Kidney epithelial cell (primary cell): ENCODE measurements at places on chromosomes 5 and 9. TPM values are rescaled to one million over a fixed set of nuclear protein-coding genes. Genes with fewer than 3 reads are reported as not detected.

DNA sequence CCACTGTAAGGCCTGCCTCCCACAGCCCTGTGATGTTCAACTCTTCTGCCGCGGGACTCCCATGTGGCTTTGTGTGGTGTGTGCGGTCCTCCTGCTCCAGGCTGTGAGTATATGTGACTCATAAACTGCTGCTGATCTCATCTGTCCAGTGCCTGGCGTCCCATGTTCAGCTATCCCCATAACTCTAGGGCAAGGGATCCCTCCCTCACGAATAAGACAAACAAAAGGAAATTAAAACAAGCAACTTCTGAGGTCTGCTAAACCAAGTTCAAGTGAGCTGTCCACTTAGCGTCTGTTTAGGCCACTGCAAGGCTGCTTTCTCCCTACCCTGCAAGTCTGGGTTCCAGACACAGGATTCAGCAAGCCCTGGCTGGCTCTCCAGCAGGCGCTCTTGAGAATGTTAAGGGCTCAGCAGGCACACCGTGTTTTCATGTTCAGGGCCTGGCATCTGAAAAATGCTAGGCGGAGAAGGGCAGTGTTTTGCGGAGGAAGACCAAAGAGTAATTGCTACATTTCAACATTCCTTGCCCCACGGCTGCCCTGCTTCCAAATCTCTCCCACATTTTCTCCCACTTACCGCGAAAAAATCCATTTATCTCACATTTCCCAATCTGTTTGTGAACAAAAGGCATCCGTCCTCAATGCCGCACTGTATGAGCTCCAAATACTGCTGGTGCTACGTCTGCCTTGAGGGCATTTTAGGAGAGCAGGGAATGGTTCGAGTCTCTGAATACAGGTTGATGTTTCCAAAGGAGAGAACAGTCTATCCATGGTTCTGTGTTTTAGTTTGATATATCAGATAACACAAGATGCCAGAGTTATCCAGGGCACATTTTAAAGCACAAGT, 280.2 kb downstream of the SEMA5A start:
- peak; percentile 72 for DNase-seq

- no peak for DNase-seq
These were observed 13.4 kb upstream of the TSC1 start for GRCh38 chr9:132957805-132958204.

- DNase-seq: peak; percentile 7
These were observed 21.9 kb upstream of the MED10 start for GRCh38 chr5:6399980-6400910.

DNA sequence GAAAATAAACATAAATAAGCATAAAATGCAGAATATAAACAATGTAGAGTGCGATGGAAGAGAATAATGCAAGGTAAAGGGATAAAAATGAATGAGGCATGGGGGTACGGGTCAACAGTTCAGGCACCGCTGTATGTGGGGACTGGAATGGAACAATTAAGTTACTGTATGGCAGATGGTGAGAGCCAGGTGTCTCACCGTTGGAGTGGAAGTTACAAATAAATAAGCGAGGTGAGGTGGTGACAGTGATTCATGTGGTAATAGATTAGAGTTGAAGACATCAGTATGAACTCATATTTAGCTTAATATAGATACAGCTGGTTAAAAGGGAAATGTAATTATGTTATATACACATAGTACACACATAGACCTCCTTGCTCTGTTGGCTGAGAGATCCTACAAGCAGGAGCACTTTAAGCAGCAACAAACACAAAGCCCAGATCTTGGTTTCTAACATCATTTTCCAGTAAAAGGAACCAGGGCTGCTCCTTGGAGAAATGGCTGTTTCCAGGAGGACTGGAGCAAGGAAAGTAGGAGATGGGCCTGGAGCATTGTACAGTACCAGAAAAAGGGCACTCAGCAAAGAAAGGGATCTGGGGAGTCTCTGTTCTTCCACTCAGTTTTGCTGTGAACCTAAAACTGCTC, 2.4 kb upstream of the OMD start:
- DNase-seq: no peak

ZNF483 gene
- 4.2 and 5.2 TPM in 2 replicates for total RNA-seq
